Calu3 (cell line): ENCODE measurements at places on chromosomes 3 and 15.

GRCh38 chr3:13017361-13018042, 55.7 kb downstream of the IQSEC1 start:
- DNase-seq: no peak

DNA sequence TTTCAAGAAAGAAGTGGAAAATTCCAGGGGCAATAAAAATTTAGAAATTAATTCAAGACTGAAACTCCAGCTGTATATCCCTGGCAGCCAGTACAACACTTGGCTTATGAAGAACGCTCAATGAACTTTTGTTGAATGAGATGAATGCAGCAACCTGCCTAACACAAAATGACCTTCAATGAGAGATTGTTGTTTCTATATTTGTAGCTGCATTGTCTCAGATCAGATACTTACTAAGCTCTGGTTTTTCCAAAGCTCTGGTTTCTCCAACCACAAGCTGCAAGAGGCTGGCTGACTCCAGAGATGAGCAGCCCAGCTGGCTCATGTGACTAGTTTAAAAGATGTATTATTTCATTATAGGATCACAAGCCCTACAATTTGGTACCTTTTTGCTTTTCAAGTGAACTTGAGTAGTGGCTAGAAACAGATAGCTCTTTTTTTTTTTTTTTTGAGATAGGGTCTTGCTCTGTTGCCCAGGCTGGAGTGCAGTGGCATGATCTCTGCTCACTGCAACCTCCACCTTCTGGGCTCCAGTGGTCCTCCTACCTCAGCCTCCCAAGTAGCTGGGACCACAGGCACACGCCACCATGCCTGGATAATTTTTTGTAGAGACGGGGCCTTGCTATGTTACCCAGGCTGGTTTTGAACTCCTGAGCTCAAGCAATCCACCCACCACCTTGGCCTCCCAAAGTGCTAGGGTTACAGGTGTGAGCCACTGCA, 57.4 kb downstream of the UMPS start:
- no peak for DNase-seq

- DNase-seq: no peak
Measured at GRCh38 chr15:40558952-40559742, 5.7 kb downstream of the CCDC32 start.

GRCh38 chr15:69805248-69805953, 292.3 kb downstream of the TLE3 start:
- DNase-seq: no peak

DNA sequence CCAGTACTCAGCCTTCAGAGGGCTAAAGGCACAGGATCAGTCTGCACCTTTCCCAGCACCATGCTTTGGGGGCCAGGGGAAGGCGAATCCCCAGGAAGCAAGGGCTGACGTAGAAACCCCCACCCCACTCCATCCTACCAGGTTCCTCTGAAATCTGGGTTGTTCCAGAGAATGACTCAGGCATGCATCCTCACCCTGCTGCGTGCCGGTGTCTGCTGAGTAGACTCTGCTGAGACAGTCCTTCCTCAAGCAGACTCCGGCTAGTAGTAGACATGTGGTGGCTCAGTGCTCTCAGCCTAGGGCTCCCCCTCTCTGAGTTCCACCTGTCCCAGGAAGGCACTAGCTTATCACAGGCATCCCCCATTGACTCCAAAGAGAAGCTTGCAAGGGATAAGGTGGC, 9.0 kb downstream of the TMEM43 start:
- no peak for DNase-seq

DNA sequence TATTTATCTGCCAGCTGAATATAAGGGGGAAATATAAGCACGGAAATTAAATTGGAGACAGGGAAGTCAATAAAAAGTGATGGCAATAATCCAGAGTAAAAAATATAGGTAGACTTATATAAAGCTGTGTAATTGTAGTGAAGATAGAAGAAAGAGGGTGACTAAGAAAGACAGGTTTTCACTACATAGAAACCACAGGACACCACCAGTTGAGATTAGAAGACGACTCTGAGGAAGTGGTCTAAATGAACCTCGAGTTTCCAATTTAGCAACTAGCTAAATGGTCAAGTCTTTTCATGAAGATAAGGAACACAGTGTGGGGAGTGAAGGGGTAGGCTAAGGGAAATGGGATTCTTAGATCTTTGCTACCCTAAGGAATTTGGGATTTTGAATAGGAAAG, 188.8 kb upstream of the ARL6 start:
- no peak for DNase-seq

GRCh38 chr15:65875458-65875857, 6.2 kb downstream of the RAB11A start:
- DNase-seq: no peak

- no peak for DNase-seq
Measured at GRCh38 chr15:71219645-71220044, 104.4 kb downstream of the THSD4 start.

DNA sequence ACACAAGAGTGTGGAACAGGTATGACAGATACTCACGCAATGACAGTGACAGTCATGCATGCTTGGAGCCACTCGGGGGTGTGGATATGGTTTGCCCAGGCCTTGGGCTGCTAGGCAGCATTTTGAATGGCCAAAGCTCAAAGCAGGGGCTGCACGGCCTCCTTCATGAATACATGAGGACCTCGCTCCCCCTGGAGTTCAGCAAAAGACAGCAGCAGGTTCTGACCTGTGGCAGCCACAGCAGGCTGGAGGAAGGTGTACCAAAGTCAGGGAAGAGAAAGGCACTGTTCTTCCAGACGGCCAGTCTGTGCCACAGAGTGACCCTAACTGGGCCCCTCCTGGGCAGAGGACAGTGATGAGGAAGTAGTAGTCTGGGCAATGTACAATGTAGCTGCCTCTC, 88.2 kb upstream of the C2CD4B start:
- DNase-seq: peak; percentile 49

DNA sequence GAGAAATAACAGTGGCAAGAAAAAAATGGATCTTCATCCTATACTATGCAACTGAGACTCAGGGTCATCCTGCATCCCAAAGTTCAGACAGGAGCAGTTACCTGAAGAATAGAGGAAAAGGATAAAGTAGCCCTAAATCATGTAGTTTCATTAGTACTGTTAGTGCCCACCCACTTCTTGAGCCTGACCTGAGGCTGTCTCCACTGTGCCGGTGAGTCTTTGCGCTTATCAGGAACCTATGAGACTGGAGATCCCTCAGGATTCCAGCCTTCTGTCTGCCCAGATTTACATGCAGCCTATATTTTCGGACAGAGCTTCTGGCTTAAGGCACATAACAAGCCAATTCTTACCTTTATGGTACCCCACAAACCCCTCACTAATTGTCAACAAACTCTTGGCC, 791.6 kb downstream of the ROBO1 start:
- DNase-seq: no peak

DNA sequence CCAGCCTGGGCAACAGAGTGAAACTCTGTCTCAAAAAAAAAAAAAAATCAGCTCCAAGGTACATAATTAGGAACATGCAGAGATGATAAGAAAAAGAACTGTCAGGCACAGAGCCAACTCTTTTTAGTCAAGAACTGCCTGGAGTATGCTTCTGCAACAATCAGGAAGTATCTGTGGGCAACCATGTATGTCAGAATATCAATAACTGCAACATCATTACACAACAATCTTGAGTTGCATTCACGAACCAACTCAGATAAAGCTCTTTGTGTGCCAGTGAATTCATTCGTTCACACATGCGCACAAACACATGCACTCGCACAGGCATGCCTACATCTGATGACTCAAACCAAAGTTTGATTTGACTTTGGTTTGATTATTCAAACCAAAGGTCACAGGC, 32.1 kb downstream of the EFHB start:
- DNase-seq: peak; percentile 52

DNA sequence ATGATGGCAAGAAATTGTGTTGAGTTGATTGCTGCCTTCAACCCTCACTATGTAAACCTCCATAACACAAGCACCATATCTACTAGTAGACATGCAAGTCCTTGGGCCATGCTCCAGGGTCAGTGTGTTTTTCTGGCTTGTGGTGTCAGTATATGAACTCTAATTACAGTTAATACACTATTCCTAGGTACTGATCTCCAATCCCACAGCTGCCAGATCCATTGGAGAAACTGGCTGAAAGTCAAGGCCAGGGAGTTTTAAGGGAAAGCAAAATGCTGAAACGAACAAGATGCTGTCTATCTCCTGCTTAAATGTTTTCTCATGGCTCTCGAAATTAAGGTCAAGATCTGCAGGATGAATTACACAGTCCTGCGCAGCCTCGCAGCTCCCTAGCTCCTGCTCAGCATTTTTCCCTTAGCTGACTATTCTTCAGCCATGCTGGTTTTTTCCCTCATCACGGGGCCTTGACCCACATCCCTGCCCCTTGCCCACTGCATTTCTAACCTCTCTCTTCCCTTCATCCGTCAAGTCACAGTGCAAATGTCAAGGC, 425.0 kb upstream of the ADAMTS9 start:
- no peak for DNase-seq

DNA sequence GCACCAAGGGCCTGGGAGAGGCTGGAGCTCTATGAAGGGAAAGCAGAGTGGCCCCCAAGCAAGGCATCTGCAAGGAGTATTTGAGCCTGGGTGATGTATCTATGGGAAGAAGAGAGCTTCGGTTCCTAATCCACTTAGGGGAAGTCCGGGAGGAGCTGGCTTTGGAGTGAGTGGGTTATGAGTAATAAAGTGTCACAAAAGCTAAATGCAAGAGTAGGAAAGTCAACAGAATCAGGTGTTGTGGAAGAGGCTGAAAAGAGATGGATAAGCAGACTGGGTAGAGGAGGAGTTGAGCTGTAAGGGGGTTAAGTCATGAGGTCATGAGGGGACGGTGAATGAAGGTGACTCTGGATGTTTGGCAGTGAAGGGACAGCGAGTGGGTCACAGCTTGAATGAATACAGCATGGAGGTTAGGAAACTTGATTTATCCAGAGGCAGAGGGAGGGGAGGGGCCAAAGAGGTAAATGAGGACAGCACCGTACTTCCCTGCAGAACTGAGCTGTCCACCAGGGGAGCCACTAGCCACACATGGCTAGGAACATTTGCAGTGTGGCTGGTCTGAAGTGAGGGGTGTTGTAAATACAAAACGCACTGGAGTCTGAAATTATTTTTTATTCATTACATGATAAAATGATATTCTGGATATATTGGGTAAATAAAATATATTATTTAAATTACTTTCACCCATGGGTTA, 83.3 kb downstream of the ADCY5 start:
- peak; percentile 26 for DNase-seq

GRCh38 chr3:18443665-18444594, 18.8 kb upstream of the SATB1 start:
- DNase-seq: peak; percentile 26

DNA sequence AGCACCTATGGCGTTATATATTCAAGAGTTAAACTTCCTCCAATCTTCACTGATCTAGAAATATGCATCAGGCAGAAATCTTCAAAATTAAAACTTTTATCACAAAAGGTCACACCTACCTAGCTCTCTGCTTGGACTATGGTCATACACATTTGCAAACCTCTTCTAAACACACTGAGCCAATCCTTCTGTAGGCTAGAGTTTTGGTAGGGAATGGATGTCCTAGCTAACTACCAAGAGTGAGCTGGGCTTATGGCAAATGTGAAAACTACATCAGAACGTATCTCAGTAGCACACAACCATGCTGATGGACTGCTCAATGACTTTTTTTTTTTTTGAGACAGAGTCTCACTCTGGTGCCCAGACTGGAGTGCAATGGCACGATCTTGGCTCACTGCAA, 29.6 kb downstream of the SETD2 start:
- DNase-seq: no peak

- DNase-seq: no peak
Measured at GRCh38 chr3:152778022-152778421, 56.9 kb upstream of the P2RY1 start.

- DNase-seq: no peak
Measured at GRCh38 chr3:53102601-53103147, 27.6 kb downstream of the RFT1 start.

DNA sequence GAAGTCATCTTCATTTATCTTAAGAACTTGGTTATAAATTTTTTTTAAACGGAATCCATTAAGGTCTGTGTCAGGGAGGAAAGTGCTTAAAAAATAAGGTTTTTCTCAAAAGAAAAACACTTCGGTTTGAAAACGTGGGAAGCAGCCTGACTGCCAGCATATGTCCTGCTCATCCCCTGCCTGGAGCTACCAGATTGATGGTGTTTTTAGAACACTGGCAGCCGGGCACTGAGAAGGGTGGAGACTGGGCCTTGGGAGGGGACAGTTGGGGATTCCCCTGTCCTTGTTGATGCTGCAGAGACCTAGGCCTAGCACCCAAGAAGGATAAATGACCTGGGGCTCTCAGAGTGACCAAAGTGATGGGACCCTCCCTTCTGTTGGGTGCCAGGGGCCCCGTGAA, 296.9 kb downstream of the EPHB1 start:
- DNase-seq: no peak

GRCh38 chr3:158508481-158508880, 62.5 kb upstream of the MLF1 start:
- DNase-seq: no peak

DNA sequence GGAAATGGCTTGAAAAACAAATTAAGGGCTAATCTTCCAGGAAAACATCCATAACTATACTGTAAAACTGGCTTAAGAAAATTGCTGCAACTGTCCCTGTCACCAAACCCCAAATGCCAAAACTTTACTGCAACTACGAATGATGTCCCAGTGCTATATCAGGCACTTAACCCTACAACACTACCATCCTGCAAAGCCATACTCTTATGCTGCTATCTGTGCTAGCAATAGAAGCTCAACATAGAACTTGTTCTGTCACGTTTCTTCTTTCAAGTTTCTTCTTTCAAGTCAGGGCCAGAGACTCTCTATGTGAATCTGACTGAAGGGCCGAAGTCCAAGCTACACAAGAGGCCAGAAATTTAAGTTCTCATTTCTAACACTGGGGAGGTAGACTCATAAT, 92.5 kb downstream of the IGSF11 start:
- no peak for DNase-seq

- peak; percentile 68 for DNase-seq
Measured at GRCh38 chr15:74235962-74236361, at the start of gene CCDC33. CCDC33 (plus strand) TSS chr15:74236326; CDS start chr15:74236720, 394 bp downstream.

DNA sequence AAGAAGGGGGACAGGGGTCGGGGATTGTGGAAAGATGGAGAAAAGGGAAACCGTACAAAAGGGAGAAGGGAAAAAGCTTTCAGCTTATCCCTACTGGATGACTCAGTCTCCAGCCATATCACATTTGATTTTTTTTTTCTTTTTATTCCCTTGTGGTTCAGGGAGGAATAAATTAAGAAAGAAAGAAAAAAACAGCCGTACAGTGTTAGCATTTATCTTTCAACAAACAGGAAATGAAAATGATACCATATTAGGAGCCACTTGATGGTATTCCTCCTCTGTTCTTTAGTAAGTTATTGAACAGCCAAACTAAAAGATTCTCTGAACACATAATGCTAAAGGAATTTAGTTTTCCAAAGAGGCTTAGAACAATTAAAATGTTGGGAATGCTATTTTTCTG, 594.4 kb downstream of the FOXP1 start:
- DNase-seq: no peak

GRCh38 chr3:83122774-83123350, 1361.4 kb upstream of the GBE1 start:
- DNase-seq: no peak

DNA sequence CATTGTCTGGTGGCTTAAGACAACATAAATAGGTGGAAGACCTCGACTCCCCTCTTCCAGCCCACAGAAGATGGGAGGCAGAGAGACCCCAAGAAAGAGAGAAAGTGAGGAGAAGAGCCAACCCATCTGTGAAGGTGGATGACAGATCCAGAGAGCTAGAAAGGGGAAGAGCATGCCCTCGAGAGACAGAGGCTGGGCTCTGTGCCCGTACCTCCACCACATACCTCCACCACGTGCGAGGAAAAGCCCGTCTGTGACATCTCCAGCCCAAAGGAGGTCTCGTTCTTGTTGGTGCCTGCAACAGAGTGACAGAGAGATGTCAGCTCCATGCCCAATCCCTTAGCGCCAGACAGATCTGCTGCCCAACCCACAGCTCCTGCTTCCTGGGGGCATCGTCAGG, 71.1 kb downstream of the FEM1B start:
- DNase-seq: no peak
